CD4-positive, alpha-beta T cell treated with Interleukin-4 for 1 hour (primary cell): ENCODE measurements at places on chromosomes 12 and 14.
A peak's percentile ranks its signal among the peaks of the same experiment; 100 is the strongest.

DNA sequence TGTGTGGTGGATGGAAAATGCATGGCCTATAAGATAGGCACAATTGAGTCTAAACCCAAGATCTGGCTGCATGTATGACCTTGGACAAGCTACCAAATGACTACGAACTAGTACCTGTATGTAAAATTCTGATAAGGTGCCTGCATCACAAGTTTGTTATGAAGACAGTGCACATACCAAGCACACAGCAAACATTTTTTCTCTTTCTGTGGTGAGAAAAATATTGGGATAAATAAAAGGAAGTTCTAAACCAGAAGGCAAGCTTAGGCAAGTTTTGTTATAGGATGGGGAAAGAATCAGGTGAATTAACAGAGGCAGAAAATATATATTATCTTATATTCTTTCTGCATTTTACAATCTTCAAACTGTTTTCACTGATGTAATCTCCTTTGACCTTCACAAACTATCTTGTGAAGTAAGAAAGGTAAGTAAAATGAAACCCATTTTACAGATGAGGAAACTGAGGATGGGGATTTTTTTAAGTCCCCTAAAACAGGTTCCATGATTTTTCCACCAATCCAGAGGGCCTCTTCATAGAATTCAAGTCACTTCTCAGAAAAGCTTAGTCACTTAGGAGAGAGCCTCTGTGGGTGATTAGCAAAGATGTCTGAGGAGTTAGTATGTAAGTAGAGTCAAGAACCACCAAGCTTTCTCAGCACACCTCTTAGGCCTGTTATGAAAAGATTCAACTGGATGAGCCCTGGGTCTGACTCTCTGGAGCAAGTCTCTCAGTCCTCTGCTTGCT, 132.0 kb upstream of the RAP1B start:
- DNase-seq = no peak

GRCh38 chr12:63318933-63319332, 167.9 kb upstream of the AVPR1A start:
- no peak for DNase-seq

DNA sequence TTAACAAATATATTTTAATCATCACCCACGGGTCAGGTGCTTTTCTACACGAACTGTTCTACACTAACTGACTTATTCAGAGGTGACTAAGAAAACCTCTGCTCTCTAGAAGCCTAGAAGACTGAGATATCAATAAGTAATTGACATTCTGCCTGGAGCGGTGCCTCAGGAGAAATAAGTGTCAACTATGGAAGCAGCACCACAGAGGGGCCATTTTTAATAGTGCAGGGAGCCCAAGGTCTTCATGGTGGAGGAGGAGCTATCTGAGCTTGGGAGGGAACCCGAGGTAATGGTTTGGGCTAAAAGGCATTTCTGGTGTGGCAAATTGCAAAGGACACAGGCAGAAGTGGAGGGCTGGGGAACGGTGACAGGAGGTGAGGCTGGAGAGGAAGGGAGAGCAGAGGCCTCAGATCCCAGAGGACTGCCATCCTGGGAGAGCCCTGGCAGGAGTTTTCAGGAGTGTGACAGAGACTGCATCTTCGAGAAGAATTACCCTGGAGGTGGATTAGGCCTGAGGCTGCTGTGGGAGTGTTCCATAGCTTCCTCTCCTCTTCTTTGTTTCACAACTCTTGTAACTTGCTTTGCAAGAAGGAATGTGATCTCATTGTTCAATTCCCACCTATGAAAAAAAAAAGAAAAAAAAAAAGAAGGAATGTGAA, 123.1 kb downstream of the NPAS3 start:
- no peak for DNase-seq

GRCh38 chr12:75322464-75322863, 7.7 kb downstream of the CAPS2 start:
- no peak for DNase-seq

GRCh38 chr12:122323311-122324019, 57.2 kb upstream of the VPS33A start:
- DNase-seq = no peak

GRCh38 chr12:109797905-109798669, 35.1 kb downstream of the TRPV4 start:
- no peak for DNase-seq

- DNase-seq = no peak
Measured at GRCh38 chr14:103512701-103513611, 9.7 kb downstream of the CKB start.

GRCh38 chr14:34211732-34212131, 250.3 kb downstream of the SPTSSA start:
- no peak for DNase-seq

DNA sequence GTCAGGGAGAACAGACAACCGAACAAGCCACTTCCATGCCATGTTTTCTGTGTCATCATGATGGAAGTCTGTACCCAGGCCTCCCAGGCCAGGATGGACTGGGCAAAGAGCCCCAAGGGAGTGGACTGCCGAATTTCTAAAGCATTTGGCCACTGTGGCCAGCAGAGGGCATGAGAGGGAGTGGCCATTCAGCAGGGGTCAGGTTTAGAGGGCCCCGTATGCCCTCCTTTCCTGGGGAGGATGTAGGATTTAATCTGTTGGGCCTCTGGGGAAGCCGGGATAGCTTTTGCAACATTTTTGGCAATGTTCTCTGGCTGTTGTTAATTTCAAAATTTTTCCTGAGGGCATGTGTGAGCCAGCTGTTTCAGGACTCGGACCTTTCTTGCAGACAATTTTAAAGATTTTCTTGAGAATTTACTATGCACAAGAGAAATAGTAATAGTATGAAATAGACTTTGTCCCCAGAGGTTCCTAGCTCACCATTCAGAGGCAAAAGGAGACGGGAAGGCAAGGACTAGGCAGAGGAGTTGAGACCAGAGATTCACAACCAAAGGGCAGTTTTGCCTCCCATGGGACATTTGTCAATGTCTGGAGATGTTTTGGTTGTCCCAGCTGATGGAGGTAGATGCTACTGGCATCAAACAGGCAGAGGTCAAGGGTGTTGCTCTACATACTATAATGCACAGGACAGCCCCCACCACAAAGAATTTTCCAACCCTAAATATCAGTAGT, 18.0 kb downstream of the ACACB start:
- no peak for DNase-seq

GRCh38 chr14:74562515-74563232, 49.4 kb downstream of the LTBP2 start:
- DNase-seq = no peak

DNA sequence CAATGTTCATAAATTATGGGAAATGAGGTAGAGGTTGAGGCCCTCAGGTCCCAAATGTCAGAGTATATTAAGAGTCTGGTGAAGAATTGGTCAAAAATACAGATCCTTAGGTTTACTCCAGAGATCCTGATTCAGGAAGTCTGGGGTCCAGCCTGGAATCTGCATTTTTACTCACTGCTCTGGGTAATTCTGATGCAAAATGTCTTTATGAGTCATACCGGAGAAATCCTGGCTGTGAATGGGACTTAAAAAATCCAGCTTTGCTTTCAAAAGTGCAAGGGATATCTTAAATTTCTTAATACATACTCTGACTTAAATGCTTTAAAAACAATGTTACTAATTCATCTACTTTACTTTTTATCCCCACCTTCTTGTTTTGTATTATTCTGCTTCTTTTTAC, 74.5 kb downstream of the FERMT2 start:
- DNase-seq = no peak

DNA sequence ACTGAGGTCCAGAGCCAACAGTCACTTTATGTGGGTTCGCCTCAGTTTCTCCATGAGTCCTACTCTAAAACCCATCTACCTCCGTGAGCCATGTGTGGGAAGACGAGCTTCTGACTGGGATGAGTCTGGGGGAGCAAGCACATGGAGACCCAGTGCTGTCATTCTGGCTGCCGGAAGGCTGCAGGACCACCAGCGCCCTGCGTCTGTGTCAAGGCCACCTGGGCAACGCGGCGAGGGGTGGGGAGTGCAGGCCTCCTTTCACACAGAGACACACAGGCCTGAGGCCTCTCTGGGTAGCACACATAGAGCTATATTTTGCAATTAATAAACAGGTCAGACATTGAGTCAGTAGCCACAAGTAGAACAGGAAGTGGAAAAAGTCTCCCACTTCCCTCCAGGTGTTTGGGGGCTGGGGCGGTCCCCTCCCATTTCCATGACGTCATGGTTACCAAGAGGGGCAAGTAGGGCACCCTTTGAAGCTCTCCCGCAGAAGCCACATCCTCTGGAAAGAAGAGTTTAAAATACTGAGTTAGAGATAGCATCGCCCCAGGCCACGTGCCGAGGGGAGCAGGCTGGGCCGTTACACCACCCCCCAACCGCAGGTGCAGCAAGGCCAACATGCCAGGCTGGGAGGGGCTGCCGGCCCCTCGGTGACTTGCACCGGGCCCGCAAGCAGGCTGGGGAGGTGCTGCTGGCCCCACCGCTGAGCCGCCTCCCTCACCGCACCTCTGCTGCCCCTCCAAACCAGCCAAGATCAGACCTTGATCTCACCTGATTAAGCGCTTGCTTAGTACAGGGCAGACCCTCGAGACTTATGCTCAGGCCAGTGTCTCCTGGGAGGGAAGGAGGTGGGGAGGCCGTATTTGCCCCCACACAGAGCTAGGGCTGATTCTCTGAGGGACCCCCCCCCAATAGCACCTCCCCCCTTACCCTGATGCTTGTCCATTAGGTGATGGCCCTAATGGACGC, 32.7 kb downstream of the DAD1 start:
- DNase-seq = peak; percentile 99

DNA sequence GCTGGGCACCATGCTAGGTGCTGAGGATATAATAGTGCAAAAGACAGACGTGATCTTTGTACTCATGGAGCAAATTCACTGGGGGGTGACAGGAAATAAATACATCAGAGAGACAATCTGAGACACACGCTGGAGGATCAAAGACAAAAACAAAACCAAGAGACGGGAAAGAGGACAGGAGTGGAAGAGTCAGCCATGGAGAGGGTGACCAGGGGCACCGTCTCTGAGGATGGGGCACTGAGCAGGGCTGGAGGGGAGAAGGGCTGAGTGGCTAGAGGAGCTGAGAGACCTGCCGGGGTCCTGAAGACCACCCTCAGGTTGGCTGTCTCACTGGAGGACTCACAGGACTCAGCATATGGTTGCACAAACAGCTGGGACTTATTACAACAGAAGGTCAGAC, 81.9 kb downstream of the TMEM132D start:
- no peak for DNase-seq

DNA sequence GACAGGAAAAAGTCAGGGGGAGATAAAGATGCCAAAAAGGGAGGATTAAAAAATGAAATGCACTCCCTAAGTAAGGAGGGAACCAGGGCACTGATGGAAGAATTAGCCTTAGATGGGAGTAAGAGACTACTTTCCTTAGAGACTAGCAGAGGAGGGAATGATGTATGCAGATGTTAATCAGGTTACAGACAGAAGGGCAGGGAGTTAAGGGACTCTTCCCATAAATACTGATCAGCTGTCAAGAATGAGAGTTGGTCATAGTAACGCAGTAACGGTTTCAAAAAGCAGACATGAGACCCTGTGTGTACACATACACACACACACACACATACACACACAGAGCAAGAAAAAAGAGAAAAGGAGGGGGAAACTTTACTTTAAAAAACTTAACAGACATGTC, 93.4 kb downstream of the PHLDA1 start:
- no peak for DNase-seq

- peak; percentile 35 for DNase-seq
Measured at GRCh38 chr12:113070117-113070906, 13.8 kb downstream of the DTX1 start.

DNA sequence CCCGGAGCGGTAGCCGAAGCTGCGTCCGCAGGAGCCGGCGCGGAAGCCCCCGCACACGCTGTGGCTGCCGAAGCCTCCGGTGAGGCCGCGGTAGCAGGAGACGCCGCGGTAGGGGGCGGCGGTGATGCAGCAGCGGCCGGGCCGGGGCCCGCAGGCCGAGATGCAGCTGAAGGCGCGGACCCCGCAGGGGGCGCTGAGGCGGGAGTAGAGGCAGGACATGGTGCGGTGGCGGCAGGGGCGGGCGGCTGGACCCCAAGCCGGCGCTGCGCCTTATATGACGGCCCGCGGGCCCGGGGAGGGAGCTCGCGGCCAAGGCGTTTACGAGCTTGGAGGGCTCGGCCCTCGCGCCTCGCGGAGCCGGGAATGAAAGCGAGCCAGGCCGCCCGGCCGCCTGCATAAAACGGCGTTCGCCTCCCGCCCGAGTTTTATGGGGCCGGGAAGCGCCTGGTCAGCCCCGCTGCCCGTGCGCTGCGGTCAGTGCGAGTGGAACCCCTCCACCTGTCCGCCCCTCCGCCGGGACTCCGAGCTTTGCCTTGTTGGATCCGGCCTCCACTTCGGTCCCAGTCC, 16.0 kb upstream of the KRT86 start:
- no peak for DNase-seq

DNA sequence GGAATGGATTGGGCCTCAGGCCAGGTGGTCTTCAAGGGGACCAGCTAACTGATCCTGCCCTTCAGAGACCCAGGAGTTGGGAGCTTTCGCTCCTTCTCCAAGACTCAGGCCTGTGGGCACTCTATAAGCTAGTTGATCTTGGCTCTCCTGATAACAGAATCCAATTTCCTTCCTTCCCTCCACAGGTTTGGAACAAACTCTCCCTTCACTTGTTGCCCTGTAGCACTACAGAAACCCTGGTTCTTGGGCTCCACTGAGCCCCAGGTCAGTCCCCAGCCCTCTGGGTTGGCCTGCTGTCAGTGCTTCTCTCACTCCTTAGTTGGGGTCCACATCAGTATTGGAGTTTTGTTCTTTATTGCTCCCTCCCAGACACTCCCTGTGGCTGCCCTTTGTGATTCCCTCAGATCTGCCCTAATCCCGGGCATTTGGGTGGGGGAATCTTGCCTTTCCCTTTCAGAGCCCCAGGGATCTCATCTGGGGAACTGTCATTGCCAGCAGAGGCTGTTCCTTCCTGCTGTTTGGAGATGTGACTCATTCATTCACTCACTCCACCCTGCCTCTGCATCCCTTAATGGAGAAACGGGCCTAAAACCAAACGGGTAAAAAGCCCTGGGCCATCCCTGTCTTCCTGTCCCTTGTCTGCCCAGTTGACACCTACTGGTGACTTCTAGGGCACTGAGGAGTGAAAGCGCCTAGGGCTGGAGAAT, 4.4 kb upstream of the GPD1 start:
- no peak for DNase-seq

DNA sequence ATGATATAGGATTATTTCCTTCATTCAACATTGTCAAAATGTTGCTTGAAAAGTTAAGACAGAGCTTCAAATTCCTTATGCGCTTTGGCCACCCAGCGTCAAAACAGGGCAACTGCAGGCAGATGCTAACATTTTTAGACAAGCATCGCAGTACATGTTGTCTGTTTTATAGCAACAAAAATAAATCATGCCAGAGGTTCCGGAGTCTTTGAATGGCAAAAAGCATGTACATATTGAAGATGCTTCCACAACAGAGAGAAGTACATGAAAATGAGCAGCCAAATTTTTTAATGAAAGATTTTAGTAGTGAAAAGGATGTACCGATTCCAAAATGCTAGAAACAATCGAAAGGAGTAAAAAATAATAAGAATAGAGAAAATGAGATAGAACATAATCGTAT, 49.8 kb upstream of the USP15 start:
- DNase-seq = peak; percentile 43
